ENCODE measurements at places on chromosomes 4 and X.
A peak's percentile ranks its signal among the peaks of the same experiment; 100 is the strongest.

DNA sequence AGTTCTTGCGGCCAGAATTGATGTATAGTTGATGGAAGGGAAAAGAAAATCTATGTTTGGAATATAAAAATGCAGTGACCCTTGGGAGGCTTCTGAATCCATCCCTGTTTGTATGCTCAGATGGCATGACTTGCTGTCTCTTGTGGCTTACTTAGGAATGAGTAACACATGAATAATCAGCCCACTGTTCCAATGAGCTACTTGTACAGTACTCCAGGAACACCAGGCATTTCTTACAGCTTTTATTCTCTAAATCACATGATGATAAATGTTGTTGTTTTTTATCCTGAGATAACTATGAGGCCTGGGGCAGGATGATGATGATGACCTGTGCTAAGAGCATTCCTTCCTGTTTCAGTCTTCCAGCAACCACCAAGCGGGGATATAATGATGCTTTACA is 18.9 kb downstream of the TMPRSS11E start:
- no peak for DNase-seq

- no peak for DNase-seq
Observed at GRCh38 chr4:58136604-58137003, 1026.4 kb upstream of the IGFBP7 start.

DNA sequence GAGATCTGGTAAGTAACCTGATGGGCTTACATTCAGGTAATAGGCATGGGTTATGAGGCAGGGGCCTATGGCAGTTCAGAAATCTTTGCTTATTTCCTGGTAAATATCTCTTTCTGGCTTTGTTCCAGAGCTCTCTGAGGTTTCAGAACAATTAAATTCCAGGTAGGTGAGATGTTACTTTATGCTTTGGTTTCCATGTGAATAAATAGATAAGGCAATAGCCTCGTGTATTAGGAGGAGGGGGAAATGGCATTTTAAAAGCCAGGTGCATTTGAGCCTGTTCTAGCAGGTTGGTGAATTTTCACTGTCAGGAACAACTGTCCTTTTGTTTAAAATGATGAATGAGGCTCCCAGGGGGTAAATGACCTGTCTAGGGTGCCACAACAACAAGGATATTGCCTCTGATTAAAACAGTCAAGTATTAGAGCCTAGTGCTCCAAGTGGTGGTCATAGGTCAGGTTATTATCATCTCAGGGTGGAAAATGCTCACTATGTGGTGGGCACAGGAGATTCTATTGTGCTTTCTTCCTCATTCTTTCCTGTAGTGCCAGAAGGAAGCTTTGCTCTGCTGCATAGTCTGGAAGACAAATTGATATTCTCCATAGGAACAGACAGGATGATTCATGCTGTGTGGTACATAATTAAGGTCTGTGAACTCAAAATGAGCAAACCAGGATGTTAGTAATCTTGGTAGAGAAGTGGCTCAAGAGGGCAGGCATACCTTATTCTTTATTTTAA is 296.2 kb downstream of the INPP4B start:
- DNase-seq: peak; percentile 83

DNA sequence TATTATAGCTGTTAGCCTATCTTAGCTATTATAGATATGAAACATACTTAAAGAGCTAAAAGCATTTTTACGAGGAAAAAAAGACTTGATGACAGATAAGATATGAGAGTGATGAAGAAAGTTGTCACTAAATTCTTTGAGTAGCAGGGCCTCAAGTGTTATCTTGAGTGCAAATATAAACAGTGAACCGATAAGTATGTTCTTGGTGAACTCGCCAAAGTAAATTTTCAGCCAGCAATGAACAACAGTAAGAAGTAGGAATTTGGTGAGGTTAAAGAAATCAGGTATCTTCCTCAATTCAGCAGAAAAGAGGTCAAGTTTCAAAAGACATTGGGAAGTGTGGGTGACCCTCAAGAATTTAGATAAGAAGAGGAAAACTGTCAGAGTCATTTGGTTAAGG is 471.8 kb upstream of the FTHL17 start:
- DNase-seq: no peak

GRCh38 chr4:133559987-133560386 is 410.9 kb downstream of the PCDH10 start:
- DNase-seq: no peak

- DNase-seq: no peak
Observed at GRCh38 chr4:14841801-14842768, 160.2 kb upstream of the CPEB2 start.

GRCh38 chr4:147723326-147723725 is 8.6 kb upstream of the ARHGAP10 start:
- no peak for DNase-seq

- DNase-seq: peak; percentile 60
Observed at GRCh38 chrX:154748712-154749339, 2.1 kb downstream of the GAB3 start.

DNA sequence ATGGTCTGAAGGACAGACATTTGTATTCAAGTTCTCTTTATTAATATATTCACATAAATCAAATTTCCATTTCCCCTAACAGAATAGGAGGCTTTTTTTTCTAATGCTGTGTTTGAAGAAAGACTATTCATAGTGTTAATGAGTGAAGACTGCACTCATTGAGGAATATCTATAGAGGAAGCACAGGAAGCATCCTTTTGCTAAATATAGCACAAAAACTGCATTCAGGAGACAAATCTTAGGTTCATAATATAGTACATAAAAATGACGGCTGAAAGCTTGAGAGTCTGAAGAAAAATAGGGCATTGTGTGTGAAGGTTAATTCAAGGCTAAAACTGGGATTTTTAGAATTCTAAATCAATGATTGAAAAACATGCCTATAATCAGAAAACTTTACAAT is 50.4 kb upstream of the ANKRD50 start:
- DNase-seq: no peak
